T-helper 17 cell (primary cell): ENCODE measurements at places on chromosomes 1 and 21.

DNA sequence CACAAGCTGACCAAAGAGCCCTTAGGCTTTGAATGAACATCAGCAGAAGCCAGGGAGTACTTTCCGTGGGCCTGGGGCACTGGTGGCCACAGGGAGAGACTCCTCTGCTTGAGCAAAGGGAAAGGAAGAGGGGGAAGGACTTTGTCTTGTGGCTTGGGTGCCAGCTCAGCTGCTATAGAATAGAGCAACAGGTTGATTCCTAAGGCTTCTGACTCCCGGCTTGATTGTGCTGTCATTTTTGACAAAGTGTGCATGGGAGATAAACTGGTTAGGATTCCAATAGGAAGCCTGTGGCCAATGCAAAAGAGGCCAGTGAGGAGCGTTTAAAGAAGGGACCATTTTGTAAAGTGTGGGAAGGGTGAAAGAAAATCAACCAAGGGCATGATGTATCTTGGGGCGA, 11.9 kb upstream of the SMAP2 start:
- no peak for DNase-seq

DNA sequence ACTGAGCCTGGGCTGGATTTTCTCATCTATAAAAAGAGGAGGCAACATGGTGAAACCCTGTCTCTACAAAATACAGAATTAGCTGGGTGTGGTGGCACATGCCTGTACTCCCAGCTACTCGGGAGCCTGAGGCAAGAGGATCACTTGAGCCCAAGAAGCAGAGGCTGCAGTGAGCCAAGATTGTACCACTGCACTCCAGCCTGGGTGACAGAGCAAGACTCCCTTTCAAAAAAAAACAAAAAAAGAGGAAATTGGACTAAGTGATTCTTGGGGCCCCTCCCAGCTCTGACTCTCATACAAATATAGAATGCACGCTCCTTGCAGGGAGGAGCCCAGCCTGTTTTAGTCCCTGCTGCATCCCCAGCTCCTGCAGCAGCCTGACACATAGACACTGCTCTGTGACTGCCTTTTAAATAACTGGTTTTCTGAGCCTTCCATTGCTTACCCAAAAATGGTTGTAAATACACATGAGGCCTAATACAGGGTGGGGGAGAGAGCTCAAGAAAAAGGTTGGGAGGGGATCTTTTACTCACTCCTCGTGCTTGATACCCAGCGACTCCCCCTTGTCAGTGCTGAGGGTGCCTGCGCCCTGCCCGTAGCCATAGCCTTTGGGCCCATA, 17.2 kb downstream of the CSRP1 start:
- DNase-seq = no peak

- peak; percentile 40 for DNase-seq
These were observed 42.1 kb upstream of the ZNF496 start for GRCh38 chr1:247373721-247374141.

DNA sequence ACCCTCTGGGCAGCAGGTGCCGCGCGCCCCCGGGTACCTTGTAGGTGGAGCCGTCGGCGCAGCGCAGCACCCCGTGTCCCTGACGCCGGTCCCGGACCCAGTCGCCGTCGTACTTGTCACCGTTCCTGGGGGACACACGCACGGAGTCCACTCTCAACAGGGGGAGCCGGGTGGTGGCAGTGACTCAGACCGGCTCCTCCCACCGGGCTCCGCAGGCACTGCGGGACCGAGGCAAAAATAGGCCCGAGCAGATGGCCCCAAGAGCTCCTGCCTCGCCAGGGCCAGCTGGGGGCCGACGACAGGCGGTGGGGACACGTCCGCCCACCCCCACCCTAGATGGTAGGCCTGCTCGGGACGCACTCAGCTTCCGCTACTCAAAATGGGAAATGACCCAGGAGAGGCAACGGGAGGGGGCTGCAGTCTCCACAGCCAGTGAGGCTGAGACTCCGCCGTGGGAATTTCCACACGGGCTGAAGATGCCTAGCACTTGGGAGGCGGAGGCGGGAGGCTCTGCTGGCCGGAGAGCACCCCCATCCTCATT, 6.3 kb downstream of the MORN1 start:
- no peak for DNase-seq

- no peak for DNase-seq
These were observed 39.4 kb downstream of the TRAPPC10 start for GRCh38 chr21:44051462-44051941.

- DNase-seq = no peak
These were observed 626 bp upstream of the HLCS start for GRCh38 chr21:36966821-36967768.

GRCh38 chr1:53982034-53982762, 35.8 kb downstream of the LDLRAD1 start:
- no peak for DNase-seq

GRCh38 chr1:30853350-30853749, 55.2 kb downstream of the SDC3 start:
- DNase-seq = no peak

GRCh38 chr1:57265104-57265503, 158.8 kb downstream of the DAB1 start:
- DNase-seq = no peak

DNA sequence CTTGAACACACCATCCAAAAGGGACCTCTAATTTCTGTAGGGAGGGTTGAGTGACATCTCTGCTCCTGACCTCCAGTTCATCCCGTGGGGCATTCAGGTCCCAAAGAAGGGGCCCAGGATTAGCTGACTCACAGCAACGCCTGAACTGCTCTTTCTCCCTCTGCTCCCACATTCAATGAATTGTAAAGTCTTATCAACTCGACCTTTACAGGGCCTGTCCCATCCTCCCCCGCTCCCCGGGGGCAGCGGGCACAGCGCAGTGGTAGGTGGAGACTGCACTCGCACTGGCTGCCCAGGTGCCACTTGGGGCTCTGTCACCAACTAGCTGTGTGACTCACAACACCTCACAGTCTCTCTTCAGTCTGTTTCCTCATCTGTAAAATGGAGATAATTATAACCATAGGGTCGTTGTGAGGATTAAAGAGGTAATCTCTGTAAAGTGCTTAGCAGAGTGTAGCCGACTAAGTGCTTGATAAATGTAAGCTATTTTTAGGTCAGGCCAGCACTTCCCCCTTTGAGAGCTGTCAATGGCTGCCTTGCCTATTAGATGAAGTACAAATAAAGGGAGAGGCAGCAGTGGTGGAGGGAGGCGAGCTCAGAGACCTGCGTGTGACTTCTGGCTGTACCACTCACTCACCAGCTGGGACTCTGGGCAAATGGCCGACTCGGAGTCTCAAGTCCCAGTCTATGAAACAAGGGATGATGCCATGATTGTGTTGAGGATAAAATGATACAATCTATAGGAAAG, 637 bp upstream of the MYBPHL start:
- no peak for DNase-seq

- DNase-seq = no peak
These were observed 84.1 kb upstream of the RRP15 start for GRCh38 chr1:218200979-218201378.

DNA sequence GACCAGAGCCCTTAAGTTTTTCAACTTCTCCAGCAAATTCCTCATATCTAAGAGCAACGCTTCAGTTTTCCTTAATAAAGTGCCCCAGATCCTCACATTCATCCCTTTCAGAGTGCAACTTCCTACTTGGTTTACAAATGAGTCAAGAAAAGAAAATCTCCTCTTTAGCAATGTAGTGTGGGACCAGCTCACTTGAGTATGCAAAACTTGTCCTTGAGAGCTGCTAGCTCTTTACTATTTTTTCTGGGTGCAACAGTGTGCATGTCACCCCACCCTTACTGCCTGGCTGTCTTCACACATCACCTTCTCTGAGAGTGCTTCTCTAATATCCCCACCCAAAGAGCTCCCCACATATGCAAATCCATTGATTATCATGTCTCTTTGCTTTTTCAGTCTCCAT, 203.1 kb upstream of the CAMK1G start:
- DNase-seq = no peak

GRCh38 chr1:5793516-5793915, 198.7 kb downstream of the NPHP4 start:
- no peak for DNase-seq

- DNase-seq = no peak
These were observed 186.4 kb downstream of the AKT3 start for GRCh38 chr1:243663651-243664050.

GRCh38 chr1:84956097-84956496, 40.8 kb downstream of the MCOLN2 start:
- DNase-seq = no peak

- DNase-seq = no peak
These were observed 123.2 kb upstream of the TNFSF4 start for GRCh38 chr1:173330149-173330951.

DNA sequence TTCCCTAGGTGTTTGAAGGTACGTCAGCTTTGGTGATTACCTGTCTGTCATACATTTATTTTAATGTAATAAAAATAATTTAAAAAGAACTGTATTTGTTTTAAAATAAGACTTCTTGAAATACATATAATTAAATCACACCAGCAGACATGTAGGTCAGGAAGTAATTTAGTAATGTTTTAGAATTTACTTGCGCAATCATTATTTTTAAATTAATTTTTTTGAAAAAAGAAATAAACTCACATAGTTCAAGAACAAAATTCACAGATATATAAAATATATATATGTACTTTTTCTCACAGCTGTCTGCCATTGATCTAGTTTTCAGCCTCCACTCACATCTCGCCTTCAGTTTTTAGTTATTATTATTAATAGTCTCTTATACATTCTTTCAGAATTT, 875.9 kb downstream of the TTLL7 start:
- DNase-seq = no peak

DNA sequence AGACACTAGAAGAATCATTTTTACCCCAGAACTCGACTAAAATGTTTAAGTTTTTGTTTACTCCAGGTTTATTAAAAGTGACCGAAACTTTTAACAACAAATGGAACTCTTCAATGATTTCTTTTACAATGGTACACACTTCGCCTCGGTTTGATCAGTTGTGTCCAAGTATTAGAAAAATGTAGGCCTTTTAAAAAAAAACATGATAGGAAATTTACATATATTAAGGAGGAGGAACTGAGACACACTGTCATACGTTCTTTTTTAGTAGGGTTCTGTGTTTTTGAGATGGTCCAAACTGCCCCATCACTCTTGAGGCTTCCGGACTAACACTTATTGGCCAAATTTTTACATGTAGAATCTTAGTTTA, 1.3 kb downstream of the PRDM2 start:
- DNase-seq = no peak

DNA sequence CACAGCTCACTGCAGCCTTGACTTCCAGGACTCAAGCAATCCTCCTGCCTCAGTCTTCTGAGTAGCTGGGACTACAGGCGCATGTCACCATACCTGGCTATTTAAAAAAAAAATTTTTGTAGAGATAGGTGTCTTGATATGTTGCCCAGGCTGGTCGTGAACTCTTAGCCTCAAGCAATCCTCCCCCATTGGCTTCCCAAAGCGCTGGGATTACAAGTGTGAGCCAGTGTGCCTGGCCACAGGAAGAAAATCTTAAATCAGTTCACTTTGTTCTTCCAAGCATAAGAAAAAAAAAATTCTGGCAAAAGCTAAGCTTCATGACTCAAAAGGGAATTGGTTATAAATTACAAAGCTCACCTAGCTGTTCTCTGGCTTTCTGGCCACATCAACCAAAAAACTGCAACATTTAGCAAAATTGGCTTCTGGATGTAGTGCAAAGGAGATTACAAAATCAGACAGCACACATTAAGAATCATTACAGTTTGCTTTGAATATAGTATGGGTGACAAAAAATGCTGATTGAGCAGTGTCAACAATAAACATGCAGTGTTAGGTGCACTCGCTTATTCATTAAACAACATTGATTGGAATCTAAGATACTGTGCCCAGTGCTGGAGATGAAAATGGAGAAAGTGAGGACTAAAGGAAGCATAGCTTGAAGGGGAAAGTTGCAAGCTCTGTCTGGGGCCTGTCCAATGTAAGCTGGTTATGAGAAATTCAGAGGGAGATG, 76.7 kb downstream of the KCTD3 start:
- DNase-seq = no peak

DNA sequence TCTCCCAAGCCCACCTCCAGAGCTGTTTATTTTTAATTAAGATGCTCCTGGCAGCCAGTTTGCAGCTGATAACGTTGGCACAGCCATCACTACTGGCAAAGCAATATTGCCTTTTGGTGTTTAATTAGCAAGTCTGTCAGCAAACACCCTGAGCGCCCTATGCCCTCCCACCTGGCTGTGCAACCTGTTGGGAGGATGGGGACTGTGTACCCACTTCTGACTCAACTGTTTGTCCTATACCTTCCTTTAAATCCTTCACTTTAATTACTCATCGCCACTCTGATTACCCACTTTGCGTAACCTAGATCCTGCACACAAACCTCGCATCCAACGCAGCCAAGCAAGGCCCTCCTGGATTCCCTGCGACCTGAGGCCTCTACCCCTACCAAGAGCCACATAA, 67.1 kb downstream of the BCAR3 start:
- DNase-seq = no peak

- no peak for DNase-seq
These were observed 2.5 kb downstream of the BACE2 start for GRCh38 chr21:41170442-41170841.

GRCh38 chr1:93573940-93574469, 107.6 kb downstream of the BCAR3 start:
- no peak for DNase-seq

DNA sequence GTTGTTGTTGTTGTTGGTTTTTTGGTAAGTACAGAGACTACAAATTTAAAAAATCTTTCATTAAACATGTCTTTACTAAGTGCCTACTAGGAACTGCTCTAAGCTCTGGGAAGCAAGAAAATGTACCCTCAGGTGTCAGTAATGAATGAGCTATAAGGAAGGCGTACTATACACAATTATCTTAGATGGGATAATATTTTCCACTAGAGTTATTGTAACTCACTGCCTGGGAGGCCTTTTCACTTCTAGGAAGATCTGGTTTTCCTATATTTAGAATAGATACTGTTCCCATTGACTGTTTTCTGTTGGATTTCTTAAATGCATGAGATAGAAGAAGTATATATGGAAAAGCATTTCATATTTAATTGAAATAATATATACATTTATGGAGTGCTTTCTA, 19.6 kb downstream of the CLIC4 start:
- DNase-seq = no peak

DNA sequence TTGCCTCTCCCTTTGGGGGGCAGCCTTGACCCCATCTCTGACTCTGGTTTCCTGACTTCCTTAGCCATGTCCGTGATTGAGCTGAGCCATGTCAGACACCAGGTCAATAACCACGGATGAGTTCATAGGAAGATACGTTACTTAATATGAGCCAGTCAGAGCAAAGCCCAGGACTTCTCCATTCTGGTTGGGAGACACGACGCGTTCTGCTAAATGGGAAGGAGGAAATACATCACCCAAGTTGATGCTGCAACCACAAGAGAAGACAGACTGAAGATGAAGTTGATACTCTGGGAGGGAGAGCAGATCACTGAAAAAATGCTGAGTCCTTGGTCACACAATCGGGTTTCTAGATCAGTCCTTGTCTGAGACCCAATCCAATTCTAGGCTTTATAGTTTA, 90.9 kb downstream of the MATN1 start:
- no peak for DNase-seq

- no peak for DNase-seq
These were observed 53.6 kb upstream of the RAP1A start for GRCh38 chr1:111565968-111566367.

- no peak for DNase-seq
These were observed 440.9 kb downstream of the PRDM2 start for GRCh38 chr1:14140831-14141401.

- no peak for DNase-seq
These were observed 106.0 kb downstream of the TMEM53 start for GRCh38 chr1:44568128-44568900.
